ENCODE measurements at places on chromosomes 12 and 14.

DNA sequence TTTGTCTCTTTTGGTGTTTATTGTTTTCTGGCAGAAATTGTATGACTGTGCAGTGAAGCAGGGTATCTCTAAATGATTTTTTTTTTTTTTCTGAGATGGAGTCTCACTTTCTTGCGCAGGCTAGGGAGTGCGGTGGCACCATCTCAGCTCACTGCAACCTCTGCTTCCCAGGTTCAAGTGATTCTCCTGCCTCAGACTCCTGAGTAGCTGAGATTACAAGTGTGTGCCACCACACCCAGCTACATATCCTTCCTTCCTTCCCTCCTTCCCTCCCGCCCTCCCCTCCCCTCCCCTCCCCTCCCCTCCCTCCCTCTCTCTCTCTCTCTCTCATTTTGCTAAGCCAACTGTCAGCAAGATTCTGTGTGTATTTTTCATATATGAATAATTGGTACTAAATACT is 94.4 kb downstream of the PPHLN1 start:
- DNase-seq = no peak

GRCh38 chr12:32265951-32266350 is 133.4 kb upstream of the FGD4 start:
- no peak for DNase-seq

GRCh38 chr12:32727237-32727636 is 28.5 kb downstream of the YARS2 start:
- no peak for DNase-seq

- no peak for DNase-seq
These were observed 416.9 kb downstream of the SLC6A15 start for GRCh38 chr12:84495711-84496110.

- no peak for DNase-seq
These were observed 601.8 kb downstream of the SLC16A7 start for GRCh38 chr12:60197589-60197988.

GRCh38 chr14:64401949-64402348 is 13.8 kb downstream of the MTHFD1 start:
- no peak for DNase-seq

DNA sequence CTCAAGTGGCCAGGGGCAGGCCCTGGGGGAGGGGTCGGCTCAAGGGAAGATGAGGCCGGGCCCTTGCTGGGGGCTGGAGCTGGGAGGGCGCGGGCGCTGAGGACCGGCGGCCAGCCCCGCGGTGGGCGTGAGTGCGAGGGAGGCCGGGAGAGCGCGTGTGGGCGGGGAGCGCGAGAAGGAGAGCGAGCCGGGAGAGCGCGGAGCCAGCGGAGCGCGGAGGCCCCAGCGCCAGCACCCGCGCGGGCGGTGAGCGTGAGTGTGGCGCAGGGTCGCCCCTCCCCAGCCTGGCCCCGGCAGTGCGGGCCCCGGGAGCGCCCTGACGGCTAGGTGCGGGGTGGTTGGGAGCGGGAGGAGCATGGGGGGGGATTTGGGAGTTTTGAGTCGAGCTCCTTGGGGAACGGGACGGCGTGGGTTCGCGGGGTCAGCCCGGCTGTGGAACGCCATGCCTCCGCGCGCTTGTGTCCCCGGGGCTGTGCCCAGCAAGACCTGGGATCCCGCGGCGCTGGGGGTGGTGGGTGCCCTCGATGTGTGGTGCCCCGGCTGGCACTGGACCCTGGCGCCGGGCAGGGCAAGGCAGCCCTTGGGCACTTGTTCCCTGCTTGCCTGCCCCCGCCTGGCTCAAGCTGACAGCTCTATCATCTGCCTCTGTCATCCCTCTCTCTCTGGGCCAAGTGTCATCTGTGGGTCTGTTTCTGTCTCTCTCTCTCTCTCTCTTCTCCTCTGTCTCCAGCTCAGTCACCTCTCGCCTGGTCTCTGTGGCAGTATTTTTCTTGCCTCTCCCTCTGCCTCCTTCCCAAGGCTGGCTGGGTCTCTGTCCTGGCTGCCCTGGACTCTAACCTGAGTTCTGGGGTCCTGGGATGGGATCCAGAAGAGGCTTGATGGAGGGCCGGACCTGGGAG is at the start of gene LBHD2:
TSS of gene LBHD2 (plus strand) at position 190 of the 899 bp plus-strand sequence. CDS start 1,803 bp downstream, outside the sequence.
- DNase-seq = no peak

- DNase-seq = no peak
These were observed 9.1 kb downstream of the VWF start for GRCh38 chr12:6115389-6115788.

- no peak for DNase-seq
These were observed 7.6 kb downstream of the CDCA4 start for GRCh38 chr14:105013150-105013785.

GRCh38 chr14:97499790-97500481 is 702.8 kb downstream of the VRK1 start:
- DNase-seq = no peak

- no peak for DNase-seq
These were observed 94.6 kb upstream of the MUCL1 start for GRCh38 chr12:54759751-54760150.

GRCh38 chr12:10169104-10169503 is 2.8 kb downstream of the OLR1 start:
- DNase-seq = no peak

- DNase-seq = no peak
These were observed 1.1 kb downstream of the ANKS1B start for GRCh38 chr12:99983456-99984258.

DNA sequence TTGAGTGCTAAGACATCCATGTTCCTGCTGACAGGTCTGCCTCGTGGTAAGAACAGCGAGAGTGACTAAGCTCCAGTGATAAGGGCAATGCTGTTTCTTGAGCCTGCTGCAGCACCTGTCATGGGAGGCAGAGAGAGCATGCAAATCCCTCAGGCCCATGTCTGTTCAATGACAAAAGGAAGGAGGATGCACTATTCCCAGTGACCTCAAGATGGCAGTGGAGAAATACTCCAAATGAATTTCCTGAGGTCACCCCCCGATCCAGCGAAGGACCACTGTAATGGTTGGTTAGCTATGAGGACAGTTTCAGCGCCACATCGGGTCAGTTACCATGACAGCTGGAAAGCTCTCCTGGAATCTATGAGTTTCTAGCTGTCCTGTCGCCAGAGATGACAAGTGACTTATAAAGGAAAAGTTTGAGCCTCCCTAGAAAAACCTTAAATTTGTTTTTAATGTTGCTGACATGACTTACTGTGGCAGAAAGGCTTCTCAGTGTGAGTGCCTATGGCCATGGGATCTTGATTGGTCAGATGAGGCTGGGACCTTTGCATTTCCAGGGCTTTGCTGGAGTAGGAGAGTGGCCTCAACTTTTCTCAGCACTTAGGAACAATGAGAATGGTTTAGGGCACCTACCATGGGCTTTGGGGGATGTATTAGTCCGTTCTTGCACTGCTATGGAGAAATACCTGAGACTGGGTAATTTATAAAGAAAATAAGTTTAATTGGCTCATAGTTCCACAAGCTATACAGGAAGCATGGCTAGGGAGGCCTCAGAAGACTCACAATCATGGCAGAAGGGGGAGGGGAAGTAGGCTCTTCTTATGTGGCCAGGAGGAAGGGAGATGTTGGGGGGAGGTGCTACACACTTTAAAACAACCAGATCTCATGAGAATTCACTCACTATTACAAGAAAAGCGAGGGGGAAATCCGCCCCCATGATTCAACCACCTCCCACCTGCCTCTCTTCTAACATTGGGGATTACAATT is 88.0 kb upstream of the TMEM260 start:
- DNase-seq = no peak

DNA sequence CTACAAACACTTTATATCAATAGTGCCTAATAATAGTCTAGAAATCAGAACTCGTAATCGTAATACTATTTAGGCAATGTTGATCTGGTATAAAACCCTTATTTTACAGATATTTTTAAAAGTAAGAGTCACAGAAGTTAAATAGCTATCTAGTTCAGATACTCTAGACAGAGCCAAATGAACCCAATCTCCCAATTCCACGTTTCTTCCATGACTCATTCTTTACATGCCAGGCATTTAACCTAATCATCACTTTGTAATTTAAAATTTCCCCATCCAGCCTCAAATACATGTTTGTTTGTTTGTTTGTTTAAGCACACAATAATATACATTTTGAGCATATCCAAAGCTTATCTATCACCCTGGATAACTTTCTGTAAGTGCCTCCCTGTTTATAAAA is 36.4 kb upstream of the GARIN6 start:
- DNase-seq = no peak

- no peak for DNase-seq
These were observed 9.2 kb upstream of the RILPL2 start for GRCh38 chr12:123445388-123446332.

DNA sequence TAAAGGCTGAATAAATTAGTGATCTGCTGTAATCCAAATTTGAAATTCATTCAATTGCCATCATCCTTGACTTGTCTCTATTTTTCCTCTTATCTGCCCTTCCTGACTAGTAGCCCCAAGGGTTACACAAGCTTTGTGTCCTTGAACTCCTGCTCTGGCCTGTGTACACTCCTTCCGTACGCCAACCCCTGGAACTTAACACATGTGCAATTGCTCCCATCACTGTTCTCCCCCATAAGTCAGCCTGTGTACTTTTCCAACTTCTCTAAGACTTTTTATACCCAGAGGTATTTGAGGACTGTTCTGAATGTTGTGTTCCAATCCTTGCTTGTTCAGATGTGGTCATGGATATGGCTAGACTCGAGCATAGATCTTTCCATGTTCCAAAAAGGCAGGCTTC is 171.1 kb upstream of the G2E3 start:
- no peak for DNase-seq
